ENCODE measurements at places on chromosomes 12 and 14.

DNA sequence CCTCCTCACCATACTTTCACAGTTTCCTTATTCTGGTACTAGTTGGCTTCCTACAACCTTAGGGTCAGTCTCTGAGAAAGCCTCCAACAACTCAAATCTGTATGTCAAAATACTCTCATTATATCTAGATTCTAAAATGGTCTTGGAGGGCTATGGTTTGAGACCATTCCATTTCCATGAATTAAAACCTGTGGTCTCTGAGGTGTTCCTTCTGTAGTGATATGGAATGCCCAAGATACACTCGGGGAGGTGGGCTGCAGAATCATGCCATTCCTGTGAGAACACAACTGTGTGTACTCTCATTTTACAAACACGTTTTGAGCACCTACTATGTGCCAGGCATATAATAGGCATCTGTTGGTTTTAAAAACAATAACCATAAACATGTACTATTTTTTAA is 74.0 kb downstream of the FERMT2 start:
- no peak for DNase-seq

GRCh38 chr12:6542209-6543009 is 8.1 kb downstream of the GAPDH start:
- no peak for DNase-seq

DNA sequence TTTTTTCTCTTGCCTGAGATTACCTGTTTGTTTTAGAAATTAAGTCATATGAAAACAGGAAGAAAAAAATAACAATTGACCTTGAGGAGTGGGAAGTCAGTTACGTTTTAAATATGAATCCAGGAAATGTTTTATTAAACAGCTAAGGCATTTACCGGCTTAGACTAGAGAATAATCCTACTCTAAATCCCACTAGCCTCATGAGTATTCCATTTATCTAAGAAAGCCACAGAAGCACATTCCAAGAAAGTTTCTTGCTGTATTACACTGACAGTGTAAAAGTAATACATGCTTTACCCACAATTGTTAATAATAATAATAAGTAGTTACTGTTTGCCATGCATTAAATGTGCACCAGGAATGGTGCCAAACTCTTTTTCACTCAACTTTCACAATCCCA is 90.9 kb downstream of the BMP4 start:
- DNase-seq, result no peak

DNA sequence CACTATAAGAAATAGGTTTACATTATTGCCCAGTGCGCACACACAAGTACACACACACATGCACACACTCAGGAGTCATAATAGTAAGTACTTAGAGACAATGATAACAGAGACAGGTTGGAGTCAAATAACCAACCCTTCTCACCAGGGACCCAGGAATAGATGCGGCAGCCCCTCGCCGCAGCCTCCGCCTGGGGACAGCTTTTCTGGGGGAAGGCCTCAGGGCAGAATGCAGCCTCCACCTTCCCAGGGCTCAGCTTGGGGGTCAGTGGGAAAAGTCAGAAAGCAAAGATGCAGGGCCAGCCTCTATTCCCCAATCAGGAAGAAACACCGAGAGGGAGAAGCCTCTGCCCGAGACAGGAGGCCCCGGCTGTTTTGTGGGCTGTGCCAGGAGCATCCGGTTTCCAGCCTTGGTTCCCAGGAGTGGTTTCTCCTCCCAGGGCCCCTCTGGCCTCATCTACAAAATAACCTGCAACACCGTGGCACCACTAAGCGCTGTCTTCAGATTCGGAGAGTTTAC is 23.4 kb upstream of the EIF5 start:
- no peak for DNase-seq

DNA sequence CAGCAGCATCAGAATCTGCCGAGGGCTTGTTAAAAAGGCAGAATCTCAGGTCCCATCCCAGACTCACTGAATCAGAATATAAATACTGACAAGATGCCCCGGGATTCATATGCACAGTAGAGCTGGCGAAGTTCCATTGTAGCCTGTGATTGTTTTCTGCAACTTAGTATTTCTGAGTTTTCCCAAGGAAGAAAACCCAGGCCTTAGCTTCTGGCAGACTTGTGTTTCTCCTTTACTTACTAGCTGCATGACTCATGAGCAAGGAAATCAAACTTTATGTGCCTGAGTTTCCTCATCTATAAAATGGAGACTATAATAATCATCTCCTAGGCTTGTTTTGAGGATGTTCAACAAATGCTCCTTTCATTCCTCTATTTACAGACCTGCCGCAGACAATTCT is 278.5 kb upstream of the PLEKHG7 start:
- no peak for DNase-seq

GRCh38 chr14:68512088-68512487 is 280.8 kb downstream of the ZFP36L1 start:
- peak; percentile 55 for DNase-seq

GRCh38 chr14:68761391-68761790 is 31.5 kb downstream of the ZFP36L1 start:
- DNase-seq, result no peak

DNA sequence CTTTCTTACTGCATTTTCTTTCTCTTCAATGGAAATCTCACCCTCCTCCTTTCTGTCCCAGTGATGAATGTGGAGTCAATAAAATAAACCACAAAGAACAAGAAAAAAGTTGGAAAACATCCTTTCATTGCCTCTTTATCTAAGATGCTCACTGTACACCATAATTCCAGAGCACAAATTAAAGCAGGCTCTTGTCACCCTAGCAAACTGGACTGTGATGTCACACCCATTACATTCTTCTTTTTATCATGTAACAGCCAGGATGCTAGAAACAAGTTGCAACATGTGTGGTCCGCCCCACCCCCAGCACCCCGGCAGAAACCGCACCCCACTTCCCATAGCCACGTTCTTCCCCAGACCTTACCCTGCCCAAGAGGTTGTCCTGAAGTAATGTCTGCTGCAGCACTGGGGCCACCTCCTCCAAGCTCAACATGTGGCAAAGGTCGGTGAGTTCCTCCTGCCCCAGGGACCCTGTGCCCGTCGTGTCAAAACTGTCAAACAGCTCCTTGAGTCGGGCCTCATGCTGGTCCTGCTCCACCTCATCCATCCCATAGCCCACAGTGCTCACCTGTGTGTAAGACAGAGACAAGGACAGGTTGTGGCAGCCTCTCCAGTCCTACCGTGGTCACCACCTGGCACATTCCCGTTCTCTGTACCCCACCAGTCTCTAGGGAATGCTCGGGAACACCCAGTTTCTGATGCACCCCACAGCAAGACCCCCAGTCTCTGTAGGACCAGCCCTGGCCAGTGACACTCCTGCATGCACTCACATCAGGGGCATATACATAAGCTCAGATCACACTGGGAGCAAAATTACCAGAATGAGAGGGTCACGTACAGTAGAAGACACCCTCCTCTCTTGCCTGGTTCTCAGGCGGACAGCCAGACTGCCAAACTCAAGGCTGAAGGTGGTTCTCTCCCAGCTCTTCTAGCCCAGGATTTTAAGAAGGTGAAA is 9.2 kb downstream of the NIN start:
- no peak for DNase-seq

GRCh38 chr12:26633591-26634210 is 199.3 kb downstream of the ITPR2 start:
- DNase-seq, result peak; percentile 80
